ENCODE measurements at places on chromosomes 6 and 20. TPM values are rescaled to one million over a fixed set of nuclear protein-coding genes. Genes with fewer than 3 reads are reported as not detected.

- no peak for DNase-seq
Observed at GRCh38 chr20:5602346-5602745, 147.9 kb upstream of the SHLD1 start.

VPS52 gene
- 33.4 TPM for total RNA-seq

GRCh38 chr20:53792946-53793536, 199.4 kb upstream of the ZNF217 start:
- no peak for DNase-seq

DNA sequence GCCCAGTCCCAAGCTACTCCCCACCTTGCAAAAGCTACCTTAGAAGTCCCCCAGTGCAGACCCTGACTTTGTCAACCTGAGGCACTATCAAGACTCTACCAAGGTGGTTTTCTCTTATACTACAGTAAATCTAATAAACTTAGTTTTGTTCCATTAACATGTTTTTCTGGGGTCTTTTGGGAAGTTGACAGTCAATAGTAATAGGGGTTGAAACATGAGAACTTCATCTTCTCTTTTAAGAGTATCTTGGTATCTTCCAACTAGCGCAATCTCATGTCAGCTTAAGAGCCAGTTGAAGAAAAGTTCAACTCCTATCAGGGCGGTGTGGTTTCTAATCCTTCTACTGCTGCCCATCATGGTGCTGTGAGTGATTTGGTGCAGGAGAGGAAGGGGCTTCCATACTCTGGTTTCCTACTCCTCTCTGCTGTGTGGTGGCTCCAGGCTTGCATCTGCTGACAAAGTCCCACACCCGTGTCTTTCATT, 164.2 kb downstream of the FOXA2 start:
- DNase-seq: no peak

GRCh38 chr20:3848565-3848964, 1.9 kb downstream of the MAVS start:
- DNase-seq: no peak

Data from Daoy (cell line).